ENCODE measurements at places on chromosomes 7 and 10.

DNA sequence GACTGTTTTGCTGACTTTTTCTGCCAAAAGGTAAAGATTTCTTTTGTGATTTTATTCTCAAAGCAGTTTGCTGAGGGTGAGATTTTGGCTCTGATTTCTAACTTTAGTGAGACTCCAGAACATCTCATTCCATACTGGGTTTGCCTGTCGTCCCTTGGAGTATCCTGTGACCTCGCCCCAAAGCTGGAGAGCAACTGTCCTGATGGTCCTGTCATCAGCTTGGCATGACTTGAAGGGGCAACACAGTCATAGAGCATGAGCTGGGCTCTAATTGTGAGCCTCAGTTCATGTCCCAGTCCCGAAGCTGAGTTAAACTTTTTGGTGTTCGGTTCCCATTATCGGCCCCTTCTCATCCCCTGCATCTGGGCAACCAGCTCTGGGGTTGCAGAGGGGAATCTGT lies 23.4 kb downstream of the C10orf90 start:
- H3K36me3 ChIP-seq, result no peaks in the 10 kb centered on the region
- H3K27ac ChIP-seq, result no peak overlapping the region
- H3K4me1 ChIP-seq, result no peaks in the 10 kb centered on the region
- no peak overlapping the region for H3K4me3 ChIP-seq

- no peak overlapping the region for H3K4me3 ChIP-seq
- no peaks in the 10 kb centered on the region for H3K27me3 ChIP-seq
- no peak for DNase-seq
- no peak overlapping the region for H3K27ac ChIP-seq
- peaks cover 39% of the 10 kb centered on the region for H3K36me3 ChIP-seq
These were observed 25.9 kb downstream of the PIK3CG start for GRCh38 chr7:106890952-106891351.

DNA sequence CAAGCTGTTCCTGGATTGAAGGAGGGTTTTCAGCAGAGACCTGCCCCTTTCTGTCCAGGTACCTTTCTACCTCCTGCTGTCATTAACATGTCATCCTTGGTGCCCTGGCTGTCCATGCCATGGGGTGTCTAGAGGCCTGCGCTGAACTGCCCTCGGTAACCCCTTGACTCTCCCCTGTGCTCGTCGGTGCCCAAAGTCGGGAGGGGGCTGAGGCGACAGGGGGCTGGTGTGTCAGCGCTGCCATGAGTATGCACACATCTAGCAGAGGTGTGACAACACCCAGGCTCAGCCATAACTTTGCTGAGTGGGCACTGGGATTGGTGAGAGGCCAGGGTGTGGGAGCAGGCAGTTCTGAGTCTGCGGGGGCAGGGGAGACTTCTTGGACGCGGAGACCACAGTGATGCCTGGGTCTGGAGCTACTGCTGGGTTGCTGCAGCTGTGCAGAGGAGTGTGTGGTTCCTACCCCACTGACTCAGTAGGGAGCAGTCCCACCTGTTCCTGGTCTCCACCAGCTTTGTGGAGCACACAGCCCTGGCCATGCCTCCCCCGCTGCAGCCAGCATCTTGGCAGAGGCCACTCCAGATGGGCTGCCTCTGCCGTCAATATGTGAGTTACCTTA lies 376.2 kb upstream of the SEMA3C start:
- DNase-seq, result no peak
- no peak overlapping the region for H3K27ac ChIP-seq
- no peaks in the 10 kb centered on the region for H3K27me3 ChIP-seq
- H3K4me3 ChIP-seq, result no peak overlapping the region
- no peaks in the 10 kb centered on the region for H3K36me3 ChIP-seq

GRCh38 chr10:6161921-6162320 lies 40.8 kb upstream of the PFKFB3 start:
- DNase-seq, result no peak
- H3K27ac ChIP-seq, result no peak overlapping the region
- H3K36me3 ChIP-seq, result peaks cover 19% of the 10 kb centered on the region
- H3K4me3 ChIP-seq, result no peak overlapping the region

GRCh38 chr10:121311812-121312443 lies 286.3 kb downstream of the FGFR2 start:
- DNase-seq, result no peak
- no peaks in the 10 kb centered on the region for H3K36me3 ChIP-seq
- H3K27ac ChIP-seq, result no peak overlapping the region
- H3K27me3 ChIP-seq, result no peaks in the 10 kb centered on the region
- H3K4me3 ChIP-seq, result no peak overlapping the region

GRCh38 chr10:30819341-30820181 lies 190.0 kb upstream of the LYZL2 start:
- H3K36me3 ChIP-seq, result no peaks in the 10 kb centered on the region
- H3K4me3 ChIP-seq, result no peak overlapping the region
- H3K27ac ChIP-seq, result no peak overlapping the region

All from K562 (cell line).